Mesenteric fat pad (tissue), 1 donor: ENCODE measurements at places on chromosomes 7 and 10. TPM values are rescaled to one million over a fixed set of nuclear protein-coding genes. Genes with fewer than 3 reads are reported as not detected.

GARIN1A gene
- total RNA-seq, result 10.2 TPM

KLHDC10 gene
- total RNA-seq, result 30.6 TPM

OGDHL gene
- total RNA-seq, result not detected

PLXNA4 gene
- total RNA-seq, result 133 TPM

FKBP6 gene
- total RNA-seq, result not detected

TMEM236 gene
- total RNA-seq, result 3.0 TPM

C10orf95 gene
- total RNA-seq, result 0.22 TPM

DGKB gene
- 0.35 TPM for total RNA-seq

IL6 gene
- total RNA-seq, result 385 TPM

LRMDA gene
- 26.6 TPM for total RNA-seq

ZNF804B gene
- total RNA-seq, result not detected

FAM25A gene
- not detected for total RNA-seq

NUTM2D gene
- 2.1 TPM for total RNA-seq

VAX1 gene
- not detected for total RNA-seq

TYSND1 gene
- 22.2 TPM for total RNA-seq

DNA sequence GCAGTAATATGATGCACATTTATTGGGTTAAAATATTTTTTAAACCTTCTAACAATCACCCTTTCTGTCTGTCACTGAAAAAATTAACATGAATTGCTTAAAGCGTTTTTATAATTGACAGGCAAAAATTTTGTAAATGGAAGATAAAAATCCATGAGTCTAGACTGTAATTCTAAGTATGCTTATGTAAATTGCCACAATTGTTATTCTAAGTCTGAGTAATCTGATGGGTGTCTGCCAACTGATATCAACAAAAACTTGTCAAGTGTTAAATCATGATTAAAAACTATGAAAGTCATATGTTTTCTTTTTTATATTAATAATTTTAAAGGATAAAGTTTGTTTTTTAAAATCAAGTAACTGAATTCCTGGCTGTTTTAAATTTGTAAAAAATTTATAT lies 208.2 kb downstream of the CDK14 start:
- no peak for DNase-seq

- no peak for DNase-seq
These were observed 25.1 kb upstream of the LAMB1 start for GRCh38 chr7:108028111-108028510.

DNA sequence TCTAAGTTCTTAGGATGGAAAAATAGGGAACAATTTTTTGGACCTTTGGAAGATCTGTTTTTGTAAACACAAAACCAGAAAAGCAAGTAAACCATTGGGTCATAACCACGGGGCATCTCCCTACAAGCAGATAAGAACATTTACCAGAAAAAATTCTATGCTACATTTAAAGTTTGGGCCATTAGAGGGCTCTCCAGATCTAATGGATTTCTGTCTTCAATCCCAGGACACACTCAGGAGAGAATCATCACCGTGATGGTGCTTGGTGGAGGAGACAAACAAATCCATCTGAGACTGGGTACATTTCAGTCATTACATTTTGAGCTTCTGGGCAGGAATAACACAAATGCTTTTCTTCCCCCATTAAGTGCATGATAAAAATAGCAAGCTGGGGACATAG lies 178.4 kb upstream of the TARP start:
- no peak for DNase-seq

DNA sequence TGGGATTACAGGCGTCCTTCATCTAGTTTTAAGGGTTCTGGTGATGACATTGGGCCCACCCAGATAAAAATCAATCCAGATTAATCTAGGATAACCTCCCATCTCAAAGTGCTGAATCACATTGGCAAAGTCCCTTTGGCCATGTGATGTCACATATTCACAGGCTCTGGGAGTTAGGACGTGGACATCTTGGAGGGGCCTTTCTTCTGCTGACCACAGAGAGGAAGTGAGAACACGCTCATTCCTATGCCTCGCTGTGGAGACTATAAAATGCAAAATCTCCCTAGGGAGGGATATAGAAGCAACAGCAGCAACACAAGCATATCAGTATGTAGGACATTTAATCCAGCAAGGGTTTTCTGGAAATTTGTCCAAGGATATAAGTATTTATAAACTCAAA lies 266.0 kb upstream of the PITRM1 start:
- DNase-seq, result no peak

DNA sequence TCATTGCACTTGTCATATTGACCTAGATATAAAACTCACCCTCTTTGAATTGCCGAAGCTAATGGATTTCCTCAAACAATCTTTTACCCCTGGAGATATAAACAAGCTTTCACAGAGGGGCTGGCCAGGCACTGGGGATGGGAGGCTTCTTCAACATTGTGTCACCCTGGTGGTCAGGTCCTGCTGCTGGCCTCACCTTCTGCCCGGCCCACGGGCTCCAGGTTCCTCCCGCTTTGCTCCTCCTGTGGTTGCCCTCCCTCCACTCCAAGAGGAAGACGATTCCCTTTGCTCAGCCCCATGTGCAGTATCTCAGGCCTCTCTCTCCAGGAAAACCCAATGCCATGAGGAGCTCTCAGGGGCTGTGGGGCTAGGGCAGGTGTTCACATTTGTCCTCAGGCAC lies 118.1 kb upstream of the ADCY1 start:
- DNase-seq, result no peak

GRCh38 chr10:59346321-59346720 lies 16.0 kb downstream of the FAM13C start:
- DNase-seq, result no peak

GRCh38 chr7:114854369-114854768 lies 67.5 kb upstream of the MDFIC start:
- DNase-seq, result no peak

DNA sequence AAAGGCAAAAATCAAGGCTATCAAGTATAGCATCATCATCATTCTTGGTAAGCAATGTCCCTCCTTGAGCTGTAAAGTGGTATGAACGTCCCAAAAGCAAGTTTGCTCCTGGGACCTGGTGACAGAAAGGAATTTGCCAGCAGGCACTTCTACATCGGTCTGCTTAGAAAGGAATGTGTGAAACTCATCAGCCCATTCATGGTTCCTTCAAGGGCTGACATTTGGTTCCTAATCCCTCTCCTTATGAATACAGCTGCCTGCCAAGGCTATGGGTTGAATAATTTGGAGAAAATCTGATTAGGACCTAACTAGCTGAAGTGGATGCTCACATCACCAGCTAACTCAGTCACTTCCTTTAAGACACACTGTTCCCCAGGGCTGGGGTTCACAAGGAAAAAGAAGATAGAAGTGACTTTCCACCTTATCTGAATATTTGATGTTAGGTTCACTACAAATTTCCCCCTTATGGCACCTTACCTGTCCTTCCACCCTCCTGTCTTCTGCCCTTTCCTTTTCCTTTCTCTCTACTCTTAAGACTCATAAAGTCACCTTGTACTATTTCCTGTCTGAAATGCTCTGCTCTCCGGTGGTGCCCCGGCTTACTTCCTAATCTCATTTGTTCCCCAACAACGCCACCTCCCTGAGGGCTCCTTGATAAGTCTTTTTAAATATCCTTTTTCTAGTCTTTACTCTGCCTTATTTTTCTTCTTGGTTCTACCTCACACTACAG lies 187.1 kb downstream of the NPSR1 start:
- DNase-seq, result no peak

DNA sequence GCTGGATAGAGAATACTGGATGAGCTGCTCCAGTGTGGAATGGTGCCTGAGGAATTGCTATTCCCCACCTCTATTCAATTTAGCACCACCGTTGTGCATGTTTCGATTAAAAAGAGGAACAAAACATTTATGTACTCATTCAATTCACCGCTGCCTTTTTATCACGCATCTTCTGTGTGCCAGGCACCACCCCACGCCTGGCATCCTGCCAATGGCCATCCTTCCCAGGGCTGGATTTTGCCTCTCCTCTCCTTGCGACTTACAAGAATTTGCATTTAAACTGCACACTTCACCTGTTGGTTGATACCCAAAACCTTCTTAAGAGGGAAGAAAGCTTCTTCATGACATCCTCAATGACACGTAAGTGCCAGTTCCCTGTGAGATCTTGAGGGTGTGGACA lies 110.2 kb upstream of the DPP6 start:
- no peak for DNase-seq

- DNase-seq, result no peak
These were observed 922 bp downstream of the PPA1 start for GRCh38 chr10:70232155-70232858.

GRCh38 chr10:15124908-15125307 lies 27.8 kb downstream of the RPP38 start:
- DNase-seq, result no peak

DNA sequence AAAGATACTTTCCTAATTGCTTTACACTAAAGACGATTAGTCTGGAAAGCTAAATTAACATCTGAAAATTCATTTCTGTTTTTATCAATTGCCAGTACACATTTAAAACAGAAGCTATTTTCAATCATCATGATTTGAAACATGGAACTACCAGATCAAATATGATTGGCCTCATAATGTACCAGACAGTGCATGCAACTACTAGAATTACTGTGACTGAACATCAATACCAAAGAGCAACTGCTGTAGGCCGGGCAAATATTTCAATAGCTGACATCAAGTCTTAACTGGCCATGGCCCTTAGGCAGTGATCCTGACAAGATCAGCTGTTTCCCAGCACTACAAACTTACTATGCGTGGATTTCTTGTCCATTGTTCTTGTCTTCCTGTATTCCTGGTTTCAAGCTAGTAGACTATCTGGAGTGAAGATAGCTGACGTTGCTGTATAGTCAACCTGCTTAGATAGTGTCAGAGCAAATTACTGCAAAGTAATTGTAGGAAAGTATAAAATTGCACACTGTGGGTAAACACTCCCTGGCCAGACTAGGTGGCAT lies 21.7 kb upstream of the WNT16 start:
- DNase-seq, result no peak

- no peak for DNase-seq
These were observed 79.3 kb upstream of the NPVF start for GRCh38 chr7:25307624-25308023.

- DNase-seq, result no peak
These were observed 165.9 kb upstream of the PPP1R3A start for GRCh38 chr7:114084472-114085312.

DNA sequence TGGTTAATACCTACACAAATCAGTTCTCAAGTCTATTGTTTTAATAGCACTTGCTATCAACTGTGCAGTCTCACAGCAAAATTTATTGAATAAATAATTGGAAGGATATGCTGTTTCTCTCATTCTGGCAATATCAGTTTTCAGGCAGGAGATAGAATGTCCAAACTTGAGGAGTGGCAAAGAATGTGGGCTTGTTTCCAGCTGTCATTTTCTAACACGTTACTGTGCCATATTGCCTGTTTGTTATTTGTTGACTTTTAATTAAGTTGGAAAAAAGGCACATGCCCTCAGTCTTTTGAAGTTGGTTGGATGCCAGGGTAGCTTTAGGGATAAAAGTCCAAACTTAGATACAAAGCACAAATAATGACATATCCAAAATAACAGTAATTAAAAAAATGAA lies 52.2 kb downstream of the MAGI2 start:
- DNase-seq, result no peak
